ENCODE measurements at places on chromosomes 12 and 14.

GRCh38 chr12:47820631-47821345 is 1.1 kb upstream of the HDAC7 start:
- no peak for DNase-seq

- no peak for DNase-seq
Observed at GRCh38 chr14:59787045-59787674, 83.4 kb downstream of the RTN1 start.

DNA sequence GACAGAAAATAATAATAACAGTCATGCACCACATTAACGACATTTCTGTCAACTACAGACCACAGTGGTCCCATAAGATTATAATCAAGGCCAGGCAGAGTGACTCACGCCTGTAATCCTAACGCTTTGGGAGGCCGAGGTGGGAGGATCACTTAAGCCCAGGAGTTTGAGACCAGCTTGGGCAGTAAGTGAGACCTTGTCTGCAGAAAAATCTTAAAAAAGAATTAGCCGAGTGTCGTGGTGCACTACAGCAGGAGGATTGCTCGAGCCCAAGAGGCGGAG is 8.6 kb downstream of the NAB2 start:
- no peak for DNase-seq

- DNase-seq = no peak
Observed at GRCh38 chr14:103545915-103546651, 16.4 kb downstream of the BAG5 start.

- DNase-seq = no peak
Observed at GRCh38 chr12:123894823-123895345, 77.7 kb downstream of the CCDC92 start.
